ENCODE measurements at places on chromosomes 7 and 10.
A peak's percentile ranks its signal among the peaks of the same experiment; 100 is the strongest.

DNA sequence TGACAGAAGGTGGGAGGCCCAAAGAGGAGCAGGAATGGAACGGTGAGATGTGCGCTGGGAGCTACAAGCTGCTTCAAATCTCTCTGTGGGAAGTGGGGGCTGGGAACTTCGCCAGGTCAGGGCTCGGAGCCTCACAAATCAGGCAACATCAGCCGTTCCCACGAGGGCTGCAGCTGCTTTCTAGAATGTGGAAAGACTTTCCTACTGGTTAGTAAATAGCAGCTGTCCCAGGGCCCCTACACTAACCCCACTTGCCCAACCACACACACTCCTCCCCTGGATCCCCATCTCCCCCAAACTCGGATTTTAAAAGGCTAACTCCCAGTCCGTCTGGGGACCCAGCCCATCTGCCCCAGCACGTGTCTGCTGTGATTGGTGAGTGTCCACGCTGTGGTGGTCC, 40.6 kb upstream of the PITRM1 start:
- DNase-seq = peak; percentile 72

DNA sequence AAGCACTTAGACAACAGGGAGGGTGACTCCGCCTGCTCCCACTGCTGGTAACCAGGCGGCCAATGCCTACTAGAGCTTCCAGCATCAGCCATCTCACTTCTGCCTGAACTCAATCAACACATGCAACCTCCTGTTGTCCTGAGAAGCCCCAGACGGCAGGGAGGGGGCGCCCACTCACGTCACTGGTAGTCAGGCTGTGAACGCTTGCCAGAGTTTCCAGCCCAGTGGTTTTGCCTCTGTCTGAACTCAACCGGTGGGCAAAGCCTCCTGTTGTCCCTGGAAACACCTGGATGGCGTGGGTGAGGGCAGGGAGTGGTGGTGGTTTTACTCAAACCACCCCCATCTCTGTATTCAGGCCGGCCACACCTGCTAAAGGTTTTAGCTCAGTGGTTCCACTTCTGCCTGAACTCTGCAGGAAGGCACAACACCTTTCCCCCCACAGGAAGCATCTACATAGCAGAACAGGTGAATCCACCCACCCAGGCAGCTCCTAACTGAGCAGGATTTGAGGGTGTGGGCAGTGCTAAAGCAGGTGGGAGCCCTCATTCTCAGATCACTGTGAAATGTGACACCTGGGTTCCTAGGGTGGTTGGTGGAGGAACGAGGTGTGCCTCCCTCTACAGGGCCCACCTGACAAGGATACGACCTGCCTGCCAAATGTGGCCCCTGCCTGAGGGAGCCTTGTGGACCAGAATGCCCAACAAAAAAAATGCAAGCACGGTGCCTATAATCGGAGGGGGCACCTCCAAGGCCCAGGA, 563.0 kb upstream of the SEMA3D start:
- no peak for DNase-seq

DNA sequence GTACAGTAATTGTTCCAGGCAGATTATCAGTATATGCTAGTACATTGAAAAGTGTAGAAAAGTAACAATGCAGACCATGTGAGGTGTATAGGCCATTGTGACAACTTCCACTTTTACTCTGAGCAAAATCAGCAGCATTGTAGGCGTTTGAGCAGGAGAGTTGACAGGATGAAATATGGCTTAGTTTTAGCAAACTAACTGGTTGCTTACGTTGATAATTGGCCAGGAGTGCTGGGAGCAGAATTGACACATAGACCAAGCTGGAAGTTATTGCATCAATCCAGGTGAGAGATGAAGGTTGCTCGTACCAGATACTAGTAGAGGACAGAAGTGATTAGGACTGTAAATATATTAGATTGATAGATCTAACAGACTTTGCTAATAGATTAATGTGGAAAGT, 46.0 kb downstream of the LCOR start:
- no peak for DNase-seq

GRCh38 chr10:87500646-87501048, 4.0 kb upstream of the MINPP1 start:
- no peak for DNase-seq

DNA sequence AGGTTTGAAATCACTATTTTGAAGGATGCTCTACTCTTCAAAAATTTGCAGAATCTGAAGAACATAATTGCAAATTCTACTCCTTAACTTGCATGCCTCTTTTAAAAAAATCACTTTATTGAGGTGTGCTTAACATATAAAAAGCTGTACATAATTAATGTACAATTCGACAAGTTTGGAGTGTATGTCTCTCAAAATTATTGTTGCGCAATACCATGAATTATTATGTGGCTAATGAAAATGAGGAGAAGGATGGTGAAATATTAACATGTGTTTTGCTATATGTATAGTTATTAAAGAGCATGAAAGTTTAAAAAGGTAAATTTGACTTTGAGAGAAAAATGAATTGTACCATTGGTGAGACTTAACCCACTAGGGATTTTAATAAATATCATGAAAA, 187.2 kb upstream of the MALRD1 start:
- no peak for DNase-seq

GRCh38 chr7:116242178-116242577, 31.8 kb downstream of the TES start:
- DNase-seq = no peak

DNA sequence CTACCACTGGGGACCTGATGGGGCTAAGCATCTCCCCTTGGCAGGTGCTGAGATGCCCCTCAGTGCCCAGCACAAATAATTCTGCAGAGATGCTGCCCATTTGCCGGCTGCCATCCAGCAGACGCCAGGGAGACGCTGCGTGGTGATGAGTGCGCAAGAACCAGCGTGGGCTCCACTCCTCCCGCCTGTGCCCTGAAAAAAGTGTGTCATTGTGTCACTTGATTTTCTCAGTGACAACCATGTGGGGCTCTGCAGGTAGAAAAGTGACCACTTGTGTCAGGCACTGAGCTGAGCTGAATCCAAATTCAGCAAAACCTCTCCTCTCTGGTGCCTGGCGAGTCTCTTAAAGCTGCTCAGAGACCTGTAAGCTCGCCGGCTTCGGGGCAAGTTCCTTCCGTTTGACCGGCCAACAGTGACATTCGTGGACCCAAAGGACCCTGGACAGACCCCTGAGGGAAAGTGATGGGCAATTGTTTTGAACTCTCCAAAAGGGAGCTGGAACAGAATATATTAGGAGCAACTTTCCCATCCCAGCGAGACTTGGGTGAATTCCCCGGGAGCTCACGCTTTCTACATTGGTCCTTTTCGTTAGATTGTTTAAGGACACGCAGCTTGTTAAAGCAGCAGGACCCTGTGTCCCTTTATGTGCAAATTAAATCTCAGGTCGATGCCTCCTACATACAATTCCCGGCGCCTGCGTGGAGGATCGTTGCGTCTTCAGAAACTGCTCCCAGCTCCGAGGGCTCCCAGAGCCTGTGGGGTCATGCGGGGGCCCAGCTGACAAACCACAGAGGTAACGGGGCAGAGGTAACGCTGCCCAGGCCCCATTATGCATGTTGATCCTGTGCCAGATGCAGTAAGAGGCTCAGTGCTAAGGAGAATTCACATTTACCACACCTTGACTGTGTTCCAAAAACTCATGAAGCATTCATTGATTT, 332.7 kb downstream of the ADARB2 start:
- DNase-seq = no peak

GRCh38 chr10:58568428-58568935, 55.8 kb downstream of the BICC1 start:
- no peak for DNase-seq

GRCh38 chr10:19620811-19621210, 195.4 kb upstream of the PLXDC2 start:
- no peak for DNase-seq

GRCh38 chr7:43674559-43675436, 54.5 kb downstream of the COA1 start:
- no peak for DNase-seq

GRCh38 chr7:110808361-110808760, 282.6 kb upstream of the LRRN3 start:
- DNase-seq = no peak

DNA sequence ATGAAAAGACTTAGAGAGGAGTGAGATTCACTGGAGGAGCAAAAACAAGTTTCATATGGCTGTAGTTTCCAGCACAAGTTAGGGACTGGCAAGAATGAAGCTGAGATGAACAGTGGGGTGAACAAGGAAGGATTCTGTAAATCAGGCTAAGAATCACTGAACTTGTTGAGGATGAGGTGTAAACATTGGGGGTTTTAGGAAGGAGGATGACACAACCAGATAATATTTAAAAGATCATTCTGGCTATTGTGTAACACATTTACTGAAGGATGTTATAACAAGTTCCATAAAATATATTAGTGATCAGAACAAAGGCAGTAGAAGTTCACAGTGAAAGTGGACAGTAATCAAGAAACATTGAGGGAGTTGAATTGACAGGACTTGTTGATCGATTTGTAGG, 68.9 kb downstream of the CD36 start:
- DNase-seq = no peak

DNA sequence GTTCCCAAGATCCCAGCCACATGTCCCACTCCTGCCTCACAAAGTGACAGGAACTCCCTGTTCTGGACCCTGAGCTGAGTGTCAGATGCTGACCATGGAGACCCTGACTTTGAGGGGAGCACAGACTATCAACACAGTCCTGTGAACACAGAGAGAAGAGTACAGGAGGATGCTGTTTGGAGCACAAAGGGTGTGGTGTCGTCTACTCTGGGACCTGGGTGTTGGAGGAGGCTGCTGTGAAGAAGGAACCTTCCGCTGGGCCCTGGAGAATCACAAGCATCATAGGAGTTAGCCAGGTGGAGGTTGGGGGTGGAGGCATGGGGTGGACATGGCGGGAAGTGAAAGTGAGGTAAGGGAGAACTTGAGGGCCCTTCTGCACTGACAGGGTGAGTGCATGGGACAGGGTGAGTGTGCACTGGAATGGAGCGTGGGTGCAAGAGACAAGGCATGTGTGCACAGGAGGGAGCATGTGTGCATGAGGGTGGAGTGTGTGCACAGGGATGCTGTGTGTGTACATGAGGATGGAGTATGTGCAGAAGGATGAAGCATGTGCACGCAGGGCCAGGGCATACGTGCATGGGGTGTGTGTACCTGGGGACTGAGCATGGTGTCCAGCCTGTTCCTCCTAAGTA, 70.7 kb upstream of the ANTXRL start:
- no peak for DNase-seq

- DNase-seq = no peak
Measured at GRCh38 chr10:2790396-2791188, 276.8 kb upstream of the PFKP start.

DNA sequence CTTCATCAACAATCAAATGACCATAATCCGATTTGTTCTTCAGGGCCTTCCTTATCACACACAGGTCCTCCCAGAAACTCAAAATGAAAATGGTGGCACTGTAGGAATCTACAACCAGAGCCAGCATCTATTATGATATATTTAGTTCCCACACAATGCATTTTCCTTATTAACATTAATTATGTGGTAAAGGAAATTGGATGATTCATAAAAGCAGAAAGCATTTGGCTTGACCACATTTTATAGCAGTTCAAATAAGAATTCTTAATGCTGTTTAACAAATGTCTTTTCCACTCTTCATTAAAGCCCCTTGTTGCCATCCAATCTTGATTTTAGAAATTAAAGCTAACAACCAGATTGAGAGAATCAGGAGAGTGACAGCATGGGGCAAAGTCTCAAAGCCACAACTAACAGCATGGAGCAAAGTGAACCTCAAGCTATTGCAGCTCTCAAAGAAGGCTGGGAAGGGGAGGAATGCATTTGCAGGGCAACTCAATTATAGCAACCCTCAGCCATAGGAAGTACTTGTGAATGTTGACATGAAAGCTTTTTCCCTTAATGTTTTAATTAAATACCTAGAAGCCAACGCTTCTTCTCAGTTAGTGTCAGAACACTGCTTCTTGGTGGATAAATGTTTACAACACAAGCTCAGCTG, 549.1 kb downstream of the NXPH1 start:
- DNase-seq = no peak

- no peak for DNase-seq
Measured at GRCh38 chr10:32060347-32060746, 4.1 kb upstream of the KIF5B start.

GRCh38 chr7:96328016-96328415, 6.1 kb upstream of the SLC25A13 start:
- DNase-seq = no peak

- DNase-seq = no peak
Measured at GRCh38 chr10:60560451-60560850, 170.8 kb upstream of the ANK3 start.

DNA sequence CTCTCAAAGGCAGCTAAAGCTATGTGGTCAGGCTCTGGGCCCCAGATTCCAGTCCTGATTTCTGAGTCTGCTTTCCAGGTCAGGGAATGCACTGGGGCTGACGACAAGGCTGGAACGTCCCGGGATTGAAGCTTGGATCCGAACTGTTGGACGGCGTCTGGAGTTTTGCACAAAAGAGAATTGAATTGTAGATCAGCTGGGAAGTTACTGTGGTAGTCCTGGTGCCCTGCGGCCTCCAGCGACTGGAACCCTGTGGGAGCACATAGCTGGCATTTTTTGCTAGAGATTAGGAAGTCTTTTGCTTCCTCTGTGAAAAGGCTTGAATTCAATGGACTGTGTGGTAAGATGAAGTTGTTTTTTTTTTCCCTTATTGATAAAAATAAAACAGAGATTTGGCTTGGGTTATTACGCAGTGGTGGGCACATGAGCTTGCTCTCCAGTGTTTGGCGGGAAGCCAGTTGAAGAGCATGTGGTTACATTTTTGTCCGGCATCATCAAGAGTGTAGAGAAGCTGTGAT, at the start of gene HK1:
Gene HK1, plus strand, starts transcription at position 51 of the 518 bp plus-strand sequence.
- DNase-seq = no peak

DNA sequence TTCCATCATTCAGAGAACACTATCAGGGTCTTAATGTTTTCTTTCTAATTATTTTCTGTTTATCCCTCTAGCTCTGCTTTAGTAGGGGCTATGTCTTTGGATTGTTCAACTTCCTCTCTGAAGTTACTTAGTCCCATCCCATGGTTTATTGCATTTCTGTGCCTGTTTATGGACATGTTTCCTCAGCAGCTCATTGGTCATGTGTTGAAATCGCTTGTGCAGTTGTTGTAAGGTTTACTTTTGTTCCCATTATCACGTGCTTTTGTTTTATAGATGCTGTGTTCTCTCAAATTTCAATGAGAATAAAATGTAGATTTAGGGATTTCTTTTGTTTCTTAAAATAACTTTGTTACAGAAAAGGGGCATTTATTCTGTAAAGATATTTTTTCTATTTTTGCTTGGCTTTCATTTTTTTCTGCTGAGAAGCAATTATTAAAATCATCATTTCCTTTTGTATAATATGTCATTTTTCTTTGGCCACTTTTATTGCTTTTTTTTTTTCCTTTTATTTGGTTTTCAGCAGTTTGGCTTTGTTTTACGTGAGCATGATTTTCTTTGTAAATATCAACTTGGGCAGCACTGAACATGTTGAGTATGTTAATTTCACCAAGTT, 110.9 kb downstream of the CCDC7 start:
- DNase-seq = no peak

GRCh38 chr7:45070254-45070642, 18.5 kb downstream of the NACAD start:
- no peak for DNase-seq

- DNase-seq = no peak
Measured at GRCh38 chr7:118369987-118370386, 145.5 kb downstream of the ANKRD7 start.

GRCh38 chr7:33287738-33288137, 158.4 kb downstream of the BBS9 start:
- DNase-seq = no peak
